ENCODE measurements at places on chromosomes 6 and 20. TPM values are rescaled to one million over a fixed set of nuclear protein-coding genes. Genes with fewer than 3 reads are reported as not detected.

ZBTB46 gene
- 1.3 TPM for polyA plus RNA-seq

LSM14B gene
- 37.0 TPM for polyA plus RNA-seq

CLPSL2 gene
- not detected for polyA plus RNA-seq

DNA sequence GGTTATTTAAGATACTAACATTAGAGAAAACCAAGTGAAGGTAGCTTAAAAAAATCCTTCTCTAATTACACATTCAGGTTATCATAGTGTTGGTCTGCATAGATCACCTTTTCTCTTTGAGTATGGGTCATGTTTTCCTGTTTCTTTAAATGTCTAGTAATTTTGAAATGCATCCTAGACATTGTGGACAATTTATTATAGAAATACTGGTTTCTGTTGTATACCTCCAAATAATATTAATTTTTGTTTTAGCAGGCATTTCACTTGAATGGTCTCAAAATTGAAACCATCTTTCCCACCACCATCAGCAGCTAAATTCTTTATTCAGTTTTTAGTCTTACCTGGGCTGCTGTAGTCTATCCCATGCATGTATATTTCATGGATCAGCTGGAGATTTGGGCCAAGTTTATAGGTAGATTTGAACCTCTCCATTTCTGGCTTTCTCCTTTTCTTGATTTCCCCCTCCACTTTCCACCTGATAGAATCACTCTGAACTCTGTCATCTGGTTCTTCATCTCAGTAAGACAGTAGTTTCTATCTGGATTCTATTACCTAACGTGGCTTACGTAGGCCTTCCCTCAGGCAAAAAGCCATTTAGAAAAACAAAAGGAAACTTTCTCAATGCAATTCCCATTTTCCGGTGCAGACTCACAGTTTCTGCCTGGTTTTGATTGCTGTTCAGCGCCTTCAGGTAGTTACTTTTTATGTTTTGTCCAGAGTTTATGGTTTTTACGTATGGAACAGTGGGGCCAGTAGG is 52.3 kb downstream of the ZFAND3 start:
- no peak for DNase-seq

BPIFB1 gene
- not detected for polyA plus RNA-seq

CST7 gene
- not detected for polyA plus RNA-seq

All from endothelial cell of umbilical vein (primary cell).